T1000 (cell line): ENCODE measurements at places on chromosomes 5 and 9.

DNA sequence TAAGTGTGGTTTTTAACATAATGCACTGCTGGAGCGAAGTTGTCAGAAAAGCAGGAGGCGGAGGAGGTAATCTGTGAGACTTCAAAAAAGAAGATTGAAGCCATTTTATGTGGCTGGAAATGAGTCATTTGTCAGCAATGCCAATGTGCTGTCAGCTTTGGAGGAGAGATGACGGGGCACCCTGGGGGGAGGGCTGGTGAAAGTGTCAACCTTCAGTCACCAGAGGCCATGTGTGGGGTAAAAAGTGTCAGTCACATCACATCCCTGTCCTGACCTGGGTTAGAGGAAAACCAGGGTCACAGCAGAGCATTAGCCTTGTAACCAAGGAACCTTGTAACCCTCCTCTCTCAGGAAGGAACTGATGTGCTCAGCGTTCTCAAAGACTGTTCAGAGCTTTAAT, 59.1 kb downstream of the TLR4 start:
- DNase-seq: peak; percentile 24

GRCh38 chr9:105150991-105151685, 93.3 kb upstream of the SLC44A1 start:
- DNase-seq: no peak

DNA sequence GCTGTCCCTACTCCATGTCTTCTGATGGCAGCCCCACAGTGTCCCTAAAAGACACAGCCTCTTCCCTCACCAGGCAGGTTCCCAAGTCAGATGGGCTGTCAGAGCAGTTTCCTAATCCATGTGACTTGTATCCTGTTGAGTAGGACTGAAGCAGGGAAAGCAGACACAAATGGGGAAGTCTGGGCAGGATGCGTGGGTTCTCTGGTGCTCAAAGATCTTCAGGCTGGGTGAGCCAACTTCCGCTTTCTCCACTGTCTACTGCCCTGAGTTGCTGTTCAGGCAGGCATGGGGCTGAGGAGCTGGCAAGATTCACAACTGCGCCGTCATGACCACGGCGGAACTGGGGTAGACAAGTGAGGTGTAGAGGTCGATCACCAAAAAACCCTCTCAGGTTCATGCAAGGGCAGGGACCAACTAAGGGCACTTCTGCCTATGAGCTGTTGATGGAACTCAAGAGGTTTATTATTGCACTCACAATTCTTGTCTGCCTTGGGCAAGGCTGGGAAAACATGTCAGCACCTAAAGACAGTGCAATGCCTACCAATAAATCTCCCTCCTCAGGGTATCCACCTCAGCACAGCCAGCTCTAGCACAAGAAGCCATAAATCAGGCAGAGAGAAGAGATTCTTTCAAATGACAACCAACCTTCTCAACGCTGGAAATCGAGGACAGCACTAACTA, 83.4 kb downstream of the RAPGEF1 start:
- no peak for DNase-seq

DNA sequence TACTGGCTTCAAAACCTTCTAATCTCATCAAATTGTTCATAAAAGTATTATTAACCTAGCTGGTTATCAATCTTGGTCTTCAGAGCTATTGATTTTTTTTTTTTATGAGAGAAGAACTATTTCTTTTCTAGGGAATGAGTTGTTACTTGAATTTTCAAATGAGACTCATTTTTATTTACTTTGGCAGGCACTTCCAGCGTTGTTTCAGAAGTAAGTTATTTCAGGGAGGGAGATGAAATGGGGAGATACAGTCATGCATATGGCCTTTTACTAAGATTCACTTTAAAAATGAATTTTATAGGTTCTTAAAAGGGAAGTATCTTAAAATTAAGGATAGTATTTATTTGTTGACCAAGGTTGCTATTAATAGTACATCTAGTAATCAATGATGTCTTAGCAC, 129.6 kb downstream of the IZUMO3 start:
- DNase-seq: no peak

- DNase-seq: no peak
Observed at GRCh38 chr9:72978744-72979143, 25.9 kb upstream of the ALDH1A1 start.

GRCh38 chr5:6818594-6819511, 105.6 kb downstream of the TENT4A start:
- DNase-seq: no peak

DNA sequence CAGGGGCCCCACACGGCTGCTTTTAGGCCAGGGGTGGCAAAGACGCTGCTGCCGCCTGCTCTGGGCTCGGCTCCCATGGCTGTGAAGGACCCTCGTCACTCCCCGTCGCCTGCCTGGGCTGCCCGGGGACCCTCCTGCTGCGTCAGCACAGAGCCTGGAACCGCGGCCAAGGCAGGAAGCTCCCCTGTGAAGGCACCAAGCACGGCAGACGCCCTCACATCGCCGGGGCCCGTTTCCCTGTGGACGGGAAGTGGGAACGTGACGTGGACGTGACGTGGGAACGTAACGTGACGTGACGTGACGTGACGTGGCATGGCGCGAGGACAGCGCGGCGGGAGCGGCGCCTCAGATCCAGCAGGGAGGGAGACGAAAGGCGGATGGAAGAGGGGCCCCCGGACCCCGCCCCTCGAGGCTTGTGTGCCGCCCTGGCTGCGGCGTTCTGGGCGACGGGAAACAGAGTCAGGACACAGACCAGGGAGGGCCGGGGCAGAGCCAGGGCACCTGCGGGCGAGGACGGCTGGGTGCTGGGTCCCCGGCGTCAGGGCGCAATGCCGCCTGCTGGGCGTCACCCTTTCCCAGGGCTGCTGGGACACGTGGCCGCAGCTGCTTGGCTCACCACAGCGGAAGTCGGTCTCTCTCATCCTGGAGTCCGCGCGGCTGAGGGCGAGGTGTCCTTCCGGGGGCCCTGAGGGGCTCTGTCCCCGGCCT, 53.1 kb downstream of the MRPL36 start:
- no peak for DNase-seq

DNA sequence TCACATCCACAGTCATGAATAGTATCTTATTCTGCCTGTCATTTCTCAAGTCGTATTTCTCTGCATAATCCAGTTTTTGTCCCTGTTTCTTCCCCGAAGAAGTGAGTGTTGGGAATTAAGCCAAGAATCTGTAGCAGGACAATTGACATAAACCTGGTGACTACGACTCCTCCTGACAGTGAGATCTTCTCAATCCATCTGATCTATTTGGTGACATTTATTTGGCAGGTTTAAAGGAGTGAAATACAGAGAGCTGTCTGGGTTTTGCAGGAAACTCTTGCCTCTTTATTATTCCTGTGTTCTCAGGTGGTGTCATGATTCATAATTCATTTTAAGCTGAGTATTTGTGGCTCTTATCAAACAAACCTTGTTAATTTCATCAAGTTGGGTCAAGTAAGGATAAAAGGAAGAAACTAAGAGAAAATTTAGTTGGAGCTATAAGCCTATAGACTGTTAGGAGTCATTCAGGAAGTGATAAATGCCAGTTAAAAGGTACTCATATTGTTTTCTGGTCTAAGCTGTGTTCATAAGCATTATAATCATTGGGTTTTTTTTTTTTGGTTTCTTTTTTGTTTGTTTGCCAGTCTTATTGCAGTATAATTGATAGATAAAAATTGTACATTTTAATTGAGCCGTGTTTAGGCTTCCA, 95.9 kb upstream of the PCSK1 start:
- no peak for DNase-seq

GRCh38 chr5:15806613-15807012, 306.6 kb downstream of the FBXL7 start:
- DNase-seq: no peak

GRCh38 chr5:126540631-126541030, 54.4 kb downstream of the ALDH7A1 start:
- DNase-seq: no peak

GRCh38 chr9:26191711-26192110, 513.5 kb upstream of the TUSC1 start:
- no peak for DNase-seq

DNA sequence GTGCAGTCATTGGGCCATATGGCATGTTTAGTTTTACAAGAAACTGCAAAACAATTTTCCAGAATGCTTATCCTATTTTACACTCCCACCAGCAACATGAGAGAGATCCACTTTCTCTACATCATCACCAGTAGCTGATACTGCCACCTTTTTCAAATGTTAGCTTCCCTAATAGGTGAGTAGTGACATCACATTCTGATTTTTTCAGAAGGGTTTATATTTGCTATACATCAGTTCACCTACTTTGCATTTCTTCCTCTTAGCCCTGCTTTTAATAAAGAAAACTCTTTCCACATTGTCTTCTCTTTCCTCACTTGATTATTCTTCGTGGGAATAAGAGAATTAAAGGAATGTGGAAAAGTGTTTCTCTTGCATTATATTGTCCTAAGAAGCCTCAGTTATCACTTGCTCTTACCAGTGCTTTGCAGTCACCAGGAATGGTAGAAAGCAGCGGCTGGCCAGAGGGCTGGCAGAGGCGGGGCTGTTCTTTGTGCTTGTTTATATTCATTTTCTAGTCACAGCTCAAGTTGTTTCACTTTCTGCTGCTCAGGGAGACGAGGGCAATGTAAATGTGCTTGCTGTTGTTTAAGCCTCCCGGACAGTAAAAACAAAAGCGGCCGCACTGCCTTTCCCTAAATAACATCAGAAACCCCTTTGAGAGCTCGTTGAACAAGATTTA, 164.8 kb downstream of the HSD17B3 start:
- DNase-seq: no peak

- DNase-seq: no peak
Observed at GRCh38 chr9:104868687-104869404, 59.1 kb downstream of the ABCA1 start.

GRCh38 chr5:156691572-156691971, 158.5 kb upstream of the PPP1R2B start:
- no peak for DNase-seq

- no peak for DNase-seq
Observed at GRCh38 chr9:33068991-33069390, 7.5 kb downstream of the SMU1 start.

- no peak for DNase-seq
Observed at GRCh38 chr5:77776554-77777206, 541 bp upstream of the TBCA start.

DNA sequence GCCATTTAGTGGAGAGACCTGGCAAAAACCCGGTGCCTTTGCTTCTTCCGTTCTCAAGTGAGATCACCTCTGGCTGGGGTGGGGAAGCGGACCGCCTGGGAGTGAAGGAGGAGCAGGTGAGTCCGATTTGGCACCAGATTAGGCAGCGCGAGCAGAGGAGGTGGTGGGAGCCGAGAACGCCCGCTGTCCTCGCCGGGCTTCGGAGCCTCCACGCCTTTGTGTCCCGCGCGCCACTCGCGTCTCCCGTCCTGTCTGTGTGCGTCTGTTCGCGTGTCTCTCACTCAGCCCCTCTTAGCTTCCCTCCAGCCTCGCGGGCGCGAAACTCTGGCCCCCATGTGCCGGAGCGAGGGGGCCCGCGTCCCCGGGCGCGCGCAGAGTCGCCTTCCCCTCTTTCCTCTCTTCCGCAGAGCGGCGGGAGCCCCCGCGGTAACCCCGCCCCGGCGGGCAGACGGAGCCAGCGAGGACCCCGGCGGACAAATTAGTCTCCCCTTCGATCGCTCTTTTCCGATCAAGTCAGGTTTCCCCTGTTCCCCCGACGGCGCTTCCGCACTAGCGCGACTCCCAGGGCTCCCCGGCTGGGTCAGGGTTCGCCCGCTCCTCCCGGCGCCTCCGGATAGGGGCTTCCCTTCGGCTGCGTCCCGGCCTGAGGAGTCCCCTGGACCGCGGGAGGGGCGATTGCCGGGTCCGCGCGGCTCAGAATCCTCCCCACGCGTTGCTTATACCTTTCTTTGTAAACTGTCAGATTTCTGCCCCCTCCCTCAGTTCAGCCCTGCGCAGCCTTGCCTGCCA, 7.1 kb downstream of the POU4F3 start:
- DNase-seq: no peak

- DNase-seq: no peak
Observed at GRCh38 chr5:140342287-140342686, 4.1 kb downstream of the HBEGF start.

- no peak for DNase-seq
Observed at GRCh38 chr9:122346478-122347347, 24.1 kb upstream of the PTGS1 start.

GRCh38 chr5:89005990-89006389, 123.0 kb upstream of the MEF2C start:
- no peak for DNase-seq

- no peak for DNase-seq
Observed at GRCh38 chr5:142500227-142500905, 175.5 kb upstream of the SPRY4 start.

- DNase-seq: no peak
Observed at GRCh38 chr5:93267276-93267675, 313.7 kb downstream of the NR2F1-AS1 start.

GRCh38 chr5:79193643-79194042, 42.3 kb upstream of the JMY start:
- peak; percentile 11 for DNase-seq

DNA sequence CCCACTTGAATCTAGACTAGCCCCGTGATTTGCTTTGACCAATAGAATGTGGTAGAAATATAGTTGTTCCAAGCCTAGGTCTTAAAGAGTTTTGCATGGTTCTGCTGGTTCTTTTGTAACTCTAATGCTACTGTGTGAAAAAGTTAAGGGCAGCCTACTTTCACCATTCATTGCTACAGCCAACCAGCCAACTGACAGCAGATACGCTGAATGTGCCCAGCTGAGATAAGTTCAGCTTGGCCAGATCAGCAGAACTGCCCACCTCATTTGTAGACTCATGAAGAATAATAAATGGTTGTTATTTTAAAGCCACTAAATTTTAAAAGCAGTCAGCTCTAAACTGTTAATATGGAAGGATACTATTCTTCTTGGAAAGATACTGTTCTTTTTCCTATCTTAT, 23.9 kb downstream of the NR3C1 start:
- no peak for DNase-seq

DNA sequence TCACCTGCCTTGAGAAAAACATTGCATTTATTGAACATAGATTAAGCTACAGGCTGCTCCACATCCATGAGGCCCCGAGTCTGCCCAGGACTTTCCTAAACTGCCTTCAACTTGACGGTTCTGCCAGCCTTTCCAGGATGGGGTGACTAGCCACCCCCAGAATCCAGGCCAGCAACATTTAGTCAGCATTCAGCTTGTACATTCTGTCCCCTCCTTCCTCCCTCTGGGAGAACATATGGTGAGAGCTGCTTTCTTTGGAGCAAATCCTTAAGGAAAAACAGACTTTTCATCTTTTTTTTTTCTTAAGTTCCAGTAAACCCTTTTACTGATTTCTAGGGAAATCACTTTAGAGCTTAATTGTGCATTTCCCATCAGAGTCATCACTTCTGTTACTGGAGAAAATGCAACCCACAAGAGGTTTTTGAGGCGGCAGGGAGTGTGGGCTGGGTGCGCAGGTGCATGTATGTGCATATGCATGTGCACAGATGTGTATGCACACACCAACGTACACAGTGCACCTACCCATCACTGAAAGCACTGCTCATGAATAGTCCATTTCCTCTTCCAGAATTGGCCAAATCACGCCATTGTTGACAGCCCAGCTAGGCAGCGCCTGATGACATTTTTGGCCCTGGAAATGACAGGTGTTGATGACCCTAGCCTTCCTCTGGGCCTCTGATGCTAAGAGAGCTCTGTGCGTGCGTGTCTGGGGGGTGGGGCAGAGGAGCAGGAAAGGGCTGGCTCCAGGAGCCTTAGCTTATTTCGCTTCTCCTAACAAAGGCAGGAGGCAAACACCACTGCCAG, 145.6 kb downstream of the HSD17B3 start:
- no peak for DNase-seq

- no peak for DNase-seq
Observed at GRCh38 chr5:43412156-43412555, at the start of gene CCL28. Gene CCL28, minus strand, starts transcription at chr5:43412391. Its CDS starts 75 bp downstream, at chr5:43412316.
